ENCODE measurements at places on chromosomes 3 and 15.

- no peak for DNase-seq
These were observed 193.1 kb downstream of the MEIS2 start for GRCh38 chr15:36907295-36907694.

DNA sequence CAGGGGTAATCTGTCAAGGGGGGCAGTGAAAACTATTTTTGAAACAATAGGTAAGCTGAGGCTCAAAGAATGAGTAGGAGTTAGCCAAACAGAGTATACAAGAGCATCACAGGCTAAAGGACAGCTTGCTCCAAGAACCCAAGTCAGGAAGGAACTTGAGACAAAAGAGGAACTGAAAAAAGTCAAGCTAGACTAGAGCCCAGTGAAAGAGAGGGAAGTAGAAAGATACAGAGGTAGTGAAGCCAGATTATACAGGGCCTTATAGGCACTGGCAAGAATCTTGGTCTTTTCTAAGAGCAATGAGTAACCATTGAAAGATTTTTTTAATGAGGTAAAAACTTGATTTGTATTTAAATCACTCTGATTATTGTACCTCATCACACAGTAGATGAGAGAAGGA, 69.9 kb downstream of the FILIP1L start:
- no peak for DNase-seq

GRCh38 chr3:2948882-2949281, 161.3 kb downstream of the IL5RA start:
- no peak for DNase-seq

DNA sequence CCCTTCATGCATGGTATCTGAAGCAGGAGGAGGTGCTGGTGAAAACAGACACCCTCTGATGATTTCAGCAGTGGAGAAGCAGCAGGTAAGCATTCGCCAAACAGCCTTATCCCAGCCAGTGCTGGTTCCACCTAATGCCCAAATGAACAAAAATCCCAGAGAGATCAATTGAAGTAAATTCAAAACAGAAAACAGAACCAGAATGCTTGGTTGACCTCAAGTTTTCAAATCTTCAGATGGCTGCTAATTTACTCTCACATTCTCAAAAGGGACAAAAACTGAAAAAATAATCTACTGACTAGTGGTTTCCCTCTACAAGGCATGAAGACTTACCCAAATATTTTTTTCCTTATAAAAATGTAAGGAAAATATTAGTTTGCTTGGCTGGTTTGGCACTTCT, 87.0 kb upstream of the MYO5C start:
- DNase-seq, result no peak

DNA sequence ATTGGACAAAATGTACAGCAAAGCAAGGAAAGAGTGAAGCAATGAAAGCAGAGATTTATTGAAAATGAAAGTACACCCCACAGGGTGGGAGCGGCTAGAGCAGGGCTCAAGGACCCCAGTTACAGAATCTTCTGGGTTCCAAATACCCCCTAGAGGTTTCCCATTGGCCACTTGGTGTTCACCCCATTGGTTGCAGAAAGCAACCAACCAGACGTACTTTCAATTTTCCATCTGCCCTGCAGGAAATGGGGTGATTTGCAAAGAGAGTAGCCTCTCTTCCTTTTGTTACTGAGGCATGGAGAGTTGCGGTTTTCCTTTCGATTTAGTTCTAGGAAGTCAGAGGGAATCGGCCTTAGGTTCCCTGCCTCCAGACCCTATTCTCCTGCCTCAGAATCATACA, 2.4 kb downstream of the PML start:
- no peak for DNase-seq

DNA sequence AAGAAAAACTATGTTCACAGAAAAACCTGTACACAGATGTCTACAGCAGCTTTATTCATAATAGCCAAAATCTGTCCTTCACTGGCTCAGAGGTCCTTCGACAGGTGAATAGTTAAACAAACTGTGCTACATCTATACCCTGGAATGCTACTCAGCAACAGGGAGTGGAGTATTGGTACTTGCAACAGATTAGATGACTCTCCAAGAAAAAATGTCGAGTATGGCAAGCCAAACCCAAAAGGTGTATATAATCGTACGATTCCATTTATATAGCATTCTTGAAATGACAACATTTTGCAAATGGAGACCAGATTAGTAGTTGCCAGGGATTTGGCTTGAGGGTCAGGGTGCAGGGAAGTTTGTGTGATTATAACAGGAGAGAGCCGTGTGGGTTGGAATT, 22.4 kb upstream of the RGMA start:
- no peak for DNase-seq

DNA sequence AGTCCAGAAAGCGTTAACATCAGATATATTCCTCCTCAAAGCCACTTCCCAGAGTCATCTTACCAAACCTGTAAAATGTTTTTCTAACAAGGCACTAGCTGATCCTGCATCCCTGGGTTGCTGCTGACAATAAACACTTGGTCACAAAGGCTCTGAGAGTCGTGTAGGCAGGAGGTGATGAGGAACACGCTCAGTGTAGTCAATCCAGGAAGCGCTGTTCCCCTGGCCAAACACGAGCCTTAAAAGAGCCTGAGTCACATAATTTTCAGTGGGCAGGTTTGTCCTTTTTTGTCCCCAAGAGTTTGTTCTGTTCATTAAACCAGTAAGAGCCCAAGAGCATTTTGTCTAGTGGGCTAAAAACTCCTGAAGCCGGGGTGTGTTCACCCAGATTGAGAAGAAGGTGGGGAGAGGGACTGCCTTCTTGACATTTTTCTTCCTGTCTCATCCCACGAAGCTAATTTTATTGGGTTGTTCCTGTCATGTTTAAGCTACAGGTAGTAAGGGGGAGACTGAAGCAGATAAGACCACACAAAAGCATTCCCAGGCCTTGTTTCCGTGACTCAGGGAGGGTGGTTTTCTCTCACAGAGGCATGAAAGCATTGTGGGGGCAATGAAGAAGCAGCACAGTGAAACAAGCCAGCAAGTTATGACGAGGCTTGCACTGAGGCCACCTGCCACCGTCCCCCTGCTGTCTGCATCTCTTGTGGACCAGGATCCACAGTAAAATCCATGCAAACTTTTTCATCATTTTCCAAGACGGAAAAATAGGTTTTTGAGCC, 73.7 kb downstream of the FOXB1 start:
- no peak for DNase-seq

GRCh38 chr15:96274698-96275097, 55.8 kb upstream of the NR2F2 start:
- peak; percentile 61 for DNase-seq

DNA sequence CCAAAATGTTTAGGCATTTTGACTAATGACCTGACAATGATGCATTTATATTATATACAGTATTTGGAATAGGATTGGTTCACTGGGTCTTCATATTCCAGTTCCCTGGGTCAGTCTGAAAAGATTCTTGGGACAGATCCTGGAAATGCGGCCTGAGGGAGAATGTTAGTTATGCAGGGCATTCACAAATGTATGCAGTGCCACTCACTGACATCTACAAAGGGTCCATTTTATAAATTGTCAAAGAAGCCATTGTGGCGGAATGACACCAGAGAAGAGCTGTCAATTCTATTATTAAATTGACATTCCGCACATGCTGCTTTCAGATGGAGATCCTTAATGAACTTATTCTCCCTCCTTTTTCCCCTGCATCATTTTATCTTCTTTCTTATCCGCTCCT, 176.6 kb downstream of the VGLL3 start:
- DNase-seq, result no peak

DNA sequence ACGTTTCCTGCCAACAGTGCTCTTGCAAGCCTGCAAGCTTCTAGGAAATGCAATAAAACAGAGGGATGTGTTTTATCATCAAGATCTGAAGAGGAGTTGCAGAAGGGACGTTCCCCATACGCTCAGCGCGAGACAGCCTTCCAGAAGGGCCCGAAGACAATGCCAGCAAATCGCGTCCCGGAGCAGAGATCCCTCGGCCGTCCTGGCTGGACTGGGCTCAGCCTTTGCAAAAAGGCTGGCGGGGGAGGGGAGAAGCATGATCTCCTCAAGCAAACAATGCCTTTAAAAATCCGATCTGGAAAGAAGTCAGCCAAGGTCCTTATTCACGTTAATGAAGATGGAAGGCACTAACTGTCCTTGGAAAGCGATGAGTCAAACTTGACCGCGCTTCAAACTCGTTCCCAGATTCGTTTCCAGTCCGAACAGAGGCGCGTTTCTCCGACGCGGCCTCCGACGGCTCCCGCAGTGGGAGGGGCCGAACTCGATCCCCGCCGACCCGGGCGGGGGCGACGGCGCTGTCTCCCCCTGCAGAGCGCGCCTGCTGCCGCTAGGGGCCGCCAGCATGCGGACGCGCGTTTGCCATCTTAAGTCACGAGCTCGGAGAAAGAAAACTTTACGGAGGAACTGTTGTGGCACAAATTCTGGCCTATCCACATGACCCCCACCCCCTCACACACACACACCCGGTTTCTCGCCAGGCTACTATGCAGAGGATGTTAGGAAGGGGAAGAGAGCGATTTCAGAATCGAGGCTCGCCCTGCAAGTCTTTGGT, 5.5 kb downstream of the BCL6 start:
- DNase-seq, result no peak

GRCh38 chr15:45144775-45145174, 15.0 kb downstream of the DUOX1 start:
- DNase-seq, result no peak

DNA sequence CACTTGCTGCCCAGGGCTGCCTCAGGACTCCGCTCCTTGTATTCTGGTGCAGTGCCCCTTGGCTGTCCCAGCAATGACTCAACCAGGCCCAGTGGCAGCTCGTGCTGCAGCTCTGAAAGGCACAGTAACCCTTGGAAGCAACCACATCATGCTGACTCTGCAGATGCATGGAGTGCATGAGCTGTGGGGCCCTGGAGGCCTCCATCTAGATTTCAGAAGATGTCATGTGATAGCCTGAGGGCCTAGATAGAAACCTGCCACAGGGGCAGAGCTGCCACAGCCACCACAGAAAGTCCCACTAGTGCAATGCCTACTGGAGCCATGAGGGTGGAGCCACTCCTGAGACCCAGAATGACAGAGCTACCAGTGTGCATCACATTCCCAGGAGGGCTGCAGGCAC, 117.1 kb upstream of the SMAD3 start:
- no peak for DNase-seq

- DNase-seq, result no peak
These were observed 13.0 kb upstream of the ATP1B3 start for GRCh38 chr3:141863491-141863890.

DNA sequence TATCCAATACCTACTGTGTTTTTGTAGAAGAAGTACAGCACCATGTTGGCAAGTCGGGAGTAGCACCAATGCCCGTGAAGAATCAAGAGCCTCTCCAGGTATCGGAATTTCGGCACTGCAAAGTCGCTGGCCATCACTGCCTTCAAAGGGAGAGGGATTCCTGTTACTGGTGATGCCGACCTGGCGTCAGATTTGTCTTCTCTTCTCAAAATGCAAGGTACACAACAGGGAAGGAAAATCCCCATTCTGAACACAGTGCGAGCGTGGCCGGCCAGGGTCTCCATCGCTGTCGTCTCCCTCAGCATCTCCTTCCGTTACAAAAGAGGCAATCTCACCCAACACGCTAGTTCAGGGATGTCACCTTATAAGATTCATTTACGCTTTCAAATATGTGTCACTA, 175.4 kb downstream of the ATP10A start:
- DNase-seq, result no peak

GRCh38 chr3:181794011-181794790, 82.5 kb downstream of the SOX2 start:
- no peak for DNase-seq

DNA sequence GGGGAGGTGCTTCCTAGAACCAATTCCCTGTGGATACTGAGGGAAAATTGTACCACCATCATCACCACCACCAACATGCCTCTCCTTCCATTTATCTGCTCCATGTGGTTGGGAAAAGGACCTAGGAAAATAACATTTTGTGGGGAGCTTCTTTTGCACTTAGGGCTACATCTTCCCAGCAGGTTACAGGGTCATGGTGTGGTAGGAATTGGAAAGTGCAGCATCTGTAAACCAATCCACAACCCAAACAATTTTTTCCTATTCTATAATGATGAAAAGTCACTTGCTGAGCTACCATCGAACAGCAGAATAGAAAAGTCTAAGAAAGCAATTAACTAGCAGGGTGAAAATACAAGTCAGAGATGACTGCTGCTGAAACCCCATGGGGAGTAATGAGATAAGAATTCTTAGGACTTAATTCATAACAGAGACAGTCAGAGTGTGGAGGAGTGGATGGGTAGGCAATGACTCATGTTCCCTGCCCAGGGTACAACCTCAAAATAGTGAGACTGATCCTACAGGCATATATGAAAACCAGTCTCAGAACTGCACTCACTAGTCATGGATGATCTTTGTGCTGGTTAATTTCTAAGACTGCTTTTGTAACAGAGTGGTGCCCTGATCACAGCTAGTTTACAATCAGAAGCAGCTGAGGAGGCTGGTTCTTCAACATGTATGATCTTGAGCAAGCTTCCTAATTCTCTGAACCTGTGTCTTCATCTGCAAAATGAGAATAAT, 38.1 kb upstream of the LEKR1 start:
- DNase-seq, result peak; percentile 93

Data from HS-5 (cell line).